ENCODE measurements at places on chromosomes 6 and 20. TPM values are rescaled to one million over a fixed set of nuclear protein-coding genes. Genes with fewer than 3 reads are reported as not detected.

DNA sequence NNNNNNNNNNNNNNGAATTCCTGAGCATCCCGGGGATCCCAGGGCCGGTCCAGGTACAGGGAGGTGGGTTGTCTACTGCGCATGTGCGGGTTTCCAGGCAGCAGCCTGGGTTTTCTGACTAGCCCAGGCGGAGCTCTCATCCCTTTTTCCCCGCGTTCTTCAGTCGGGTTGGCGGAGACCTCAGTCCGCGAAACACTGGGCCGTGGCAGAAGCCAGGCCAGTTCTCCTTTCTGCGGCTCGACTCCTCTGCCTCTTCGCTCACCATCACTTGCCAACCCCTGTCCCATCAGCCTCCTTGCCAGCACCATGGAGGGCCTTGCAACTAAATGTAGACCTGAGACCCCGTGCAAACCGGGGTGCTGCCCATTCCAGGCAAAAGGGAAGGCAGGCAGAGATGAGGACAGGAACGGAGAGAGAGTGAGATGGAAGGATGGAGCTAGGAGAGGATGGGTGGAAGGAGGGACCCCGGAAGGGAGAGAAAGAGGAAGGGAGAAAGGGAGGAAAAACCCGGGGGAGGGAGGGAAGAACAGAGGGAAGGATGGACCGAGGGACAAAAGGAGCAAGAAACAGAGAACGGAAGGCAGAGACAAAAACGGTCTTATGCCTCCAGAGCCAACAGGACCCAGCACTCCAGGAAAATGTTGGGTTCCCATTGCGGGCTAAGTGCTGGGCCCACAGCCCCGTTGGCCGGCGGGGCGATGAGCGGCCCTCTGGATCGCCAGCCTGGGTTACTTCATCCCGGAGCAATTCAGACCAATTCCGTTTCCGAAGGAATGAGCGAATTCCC lies 445.4 kb upstream of the DEFB115 start:
- DNase-seq: peak; percentile 48

GRCh38 chr6:7343546-7344475 lies 30.8 kb upstream of the SSR1 start:
- no peak for DNase-seq

- no peak for DNase-seq
Observed at GRCh38 chr6:156978948-156979347, 201.8 kb downstream of the ARID1B start.

DNA sequence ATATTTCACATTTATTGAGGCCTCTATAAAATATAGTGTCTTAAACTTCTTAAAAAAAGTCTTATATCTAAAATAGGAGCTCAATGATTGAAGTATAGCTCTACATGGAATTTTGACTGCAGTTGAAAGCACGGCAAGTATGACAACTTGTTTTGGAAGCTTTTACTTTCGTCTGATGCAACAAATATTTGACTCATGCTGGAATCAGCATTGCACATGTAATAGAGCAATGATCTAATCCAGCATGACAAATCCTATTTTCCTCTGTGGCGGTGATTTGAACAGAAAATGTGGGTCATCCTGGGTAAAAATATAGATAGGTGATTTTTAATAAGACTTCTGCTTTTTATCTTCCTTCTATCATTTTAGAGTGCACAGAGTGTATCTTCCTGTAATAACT lies 111.6 kb downstream of the TINAG start:
- DNase-seq: peak; percentile 79

- no peak for DNase-seq
Observed at GRCh38 chr6:108455688-108456087, 105.0 kb upstream of the FOXO3 start.

DNA sequence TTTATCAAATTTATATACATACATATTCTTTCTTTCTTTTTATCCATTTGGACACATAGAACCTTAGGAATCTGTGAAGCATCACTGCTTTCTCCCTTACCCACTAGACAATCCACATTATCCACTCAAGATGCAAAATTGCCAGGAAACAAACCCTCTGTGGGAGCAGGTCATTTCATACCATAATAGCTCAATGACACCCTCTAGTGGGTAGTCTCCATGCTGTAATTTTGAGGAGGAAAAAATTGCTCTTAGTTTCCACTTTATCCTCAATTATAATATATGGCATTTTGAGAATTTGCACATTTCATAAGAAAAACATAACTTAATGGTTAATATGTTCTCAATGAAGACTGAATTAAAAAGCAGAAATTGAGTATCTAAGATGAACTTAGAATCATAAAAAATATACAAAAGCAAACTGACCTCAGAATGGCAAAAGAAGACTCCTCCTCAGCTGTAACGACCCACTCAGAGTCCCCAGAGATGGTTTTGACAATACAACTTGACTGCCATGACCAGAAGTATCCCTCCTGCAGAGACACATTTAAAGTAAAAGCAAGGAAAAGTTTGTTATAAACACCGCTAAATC lies 164.1 kb downstream of the FRK start:
- peak; percentile 65 for DNase-seq

- peak; percentile 14 for DNase-seq
Observed at GRCh38 chr20:10721137-10721896, 47.5 kb upstream of the JAG1 start.

- peak; percentile 59 for DNase-seq
Observed at GRCh38 chr6:152952866-152953509, 29.9 kb downstream of the FBXO5 start.

VSX1 gene
- 2.8 TPM for total RNA-seq

EPHA7 gene
- total RNA-seq: not detected
